ENCODE measurements at places on chromosomes 2 and 18. TPM values are rescaled to one million over a fixed set of nuclear protein-coding genes. Genes with fewer than 3 reads are reported as not detected.

C1GALT1C1L gene
- polyA plus RNA-seq: 0.28 TPM

RALB gene
- 52.8 TPM for polyA plus RNA-seq

DNA sequence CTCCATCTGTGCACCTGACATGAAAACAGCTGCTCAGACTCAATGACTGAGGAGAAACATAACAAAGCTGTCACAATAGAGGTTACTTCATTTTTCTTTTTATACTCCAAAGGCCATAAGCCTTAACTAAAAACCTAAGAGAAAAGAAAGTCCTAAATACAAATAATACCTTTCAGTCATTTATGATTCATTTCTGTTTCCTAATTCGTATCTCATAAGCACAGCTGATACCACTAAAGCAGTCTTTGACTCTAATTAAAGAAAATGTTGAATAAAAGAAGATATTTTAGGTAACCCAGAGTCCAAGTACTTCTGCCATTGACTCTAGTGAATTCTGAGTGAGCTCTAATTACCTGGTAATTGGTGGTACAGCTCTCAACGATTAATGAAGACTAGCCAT, 20.6 kb downstream of the NEMP2 start:
- H3K36me3 ChIP-seq: no peaks in the 10 kb centered on the region
- no peak for DNase-seq

FAM210A gene
- 25.3 TPM for polyA plus RNA-seq

ERFE gene
- 0.27 TPM for polyA plus RNA-seq

GRCh38 chr2:100561191-100561590, 1.6 kb upstream of the PDCL3 start:
- no peaks in the 10 kb centered on the region for H3K27me3 ChIP-seq
- no peaks in the 10 kb centered on the region for H3K36me3 ChIP-seq
- H3K27ac ChIP-seq: no peak overlapping the region
- no peak for DNase-seq
- no peak overlapping the region for H3K4me3 ChIP-seq

ALK gene
- not detected for polyA plus RNA-seq

- H3K27ac ChIP-seq: no peak overlapping the region
- H3K27me3 ChIP-seq: no peaks in the 10 kb centered on the region
- no peak for DNase-seq
- no peaks in the 10 kb centered on the region for H3K36me3 ChIP-seq
- H3K4me1 ChIP-seq: no peaks in the 10 kb centered on the region
- no peak overlapping the region for H3K4me3 ChIP-seq
Observed at GRCh38 chr2:40049781-40050180, 270.7 kb upstream of the THUMPD2 start.

DNA sequence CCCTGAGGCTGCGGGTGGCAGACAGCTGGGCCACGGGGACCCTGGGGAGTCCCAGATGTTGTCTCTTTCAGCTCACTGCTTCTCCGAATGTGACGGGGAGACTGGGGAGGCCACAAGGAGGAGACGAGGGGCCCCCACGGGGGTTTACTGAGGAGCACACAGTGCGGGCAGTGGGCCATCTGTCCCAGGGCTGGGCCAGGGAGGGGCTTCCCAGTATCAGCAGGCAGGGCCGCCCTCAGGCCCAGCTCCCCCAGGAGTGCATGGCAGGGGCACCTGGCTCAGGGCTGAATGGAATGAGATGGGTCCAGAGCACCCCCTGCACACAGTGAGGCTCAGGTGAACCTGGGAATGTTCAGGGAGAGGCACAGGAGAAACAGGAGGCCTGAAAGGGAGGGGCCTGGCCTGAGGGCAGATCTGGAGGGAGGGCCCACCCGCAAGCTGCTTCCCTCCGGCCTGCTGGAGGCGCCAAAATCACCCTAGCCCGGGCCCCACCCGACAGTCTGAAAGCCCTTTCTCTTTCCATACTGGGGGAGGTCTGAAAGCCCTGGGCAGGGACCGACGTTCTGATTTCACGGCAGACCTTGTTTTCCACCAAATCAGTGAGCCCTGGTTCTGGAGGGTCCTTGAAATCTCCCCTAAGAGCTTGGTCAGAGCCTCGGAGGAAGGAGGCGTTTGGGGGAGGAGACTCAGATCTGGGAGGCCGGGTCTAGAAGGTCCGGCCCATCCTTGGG, 35.5 kb upstream of the PTMA start:
- peak overlapping the region; percentile 65 for H3K27ac ChIP-seq
- DNase-seq: no peak
- no peaks in the 10 kb centered on the region for H3K36me3 ChIP-seq
- H3K4me1 ChIP-seq: peaks cover 39% of the 10 kb centered on the region
- H3K4me3 ChIP-seq: peak overlapping the region; percentile 48
- no peaks in the 10 kb centered on the region for H3K27me3 ChIP-seq

ANKRD30BL gene
- not detected for polyA plus RNA-seq

DNA sequence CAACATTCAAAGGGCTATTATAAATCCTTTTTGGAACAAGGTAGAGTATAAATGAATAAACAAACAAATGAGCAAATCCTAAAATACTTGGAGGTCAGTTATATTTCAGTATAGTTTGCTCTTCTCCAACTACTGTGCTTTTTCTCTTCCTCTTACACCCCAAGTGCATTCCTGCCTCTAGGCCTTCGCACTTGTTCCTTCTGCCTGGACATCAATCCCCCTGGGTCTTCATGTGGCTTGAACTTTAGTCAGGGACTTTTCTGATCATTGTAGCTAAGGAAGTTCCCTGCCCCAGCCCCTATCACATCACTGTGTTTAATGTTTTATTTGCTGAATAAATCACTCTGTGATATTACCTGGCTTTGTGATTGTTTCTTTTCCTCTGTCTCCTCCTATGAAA, 418.2 kb upstream of the HNRNPA3 start:
- H3K27me3 ChIP-seq: no peaks in the 10 kb centered on the region
- no peak overlapping the region for H3K4me3 ChIP-seq
- no peak overlapping the region for H3K27ac ChIP-seq
- no peaks in the 10 kb centered on the region for H3K4me1 ChIP-seq
- no peaks in the 10 kb centered on the region for H3K36me3 ChIP-seq

- no peaks in the 10 kb centered on the region for H3K27me3 ChIP-seq
- H3K4me3 ChIP-seq: no peak overlapping the region
- H3K36me3 ChIP-seq: no peaks in the 10 kb centered on the region
Observed at GRCh38 chr2:203859030-203859789, 8.4 kb upstream of the CTLA4 start.

GRCh38 chr18:59604877-59605276, 92.3 kb downstream of the CCBE1 start:
- no peak overlapping the region for H3K4me3 ChIP-seq
- peak; percentile 19 for DNase-seq
- H3K4me1 ChIP-seq: peaks cover 11% of the 10 kb centered on the region
- no peaks in the 10 kb centered on the region for H3K36me3 ChIP-seq
- no peak overlapping the region for H3K27ac ChIP-seq
